ENCODE measurements at places on chromosomes 4 and X.

DNA sequence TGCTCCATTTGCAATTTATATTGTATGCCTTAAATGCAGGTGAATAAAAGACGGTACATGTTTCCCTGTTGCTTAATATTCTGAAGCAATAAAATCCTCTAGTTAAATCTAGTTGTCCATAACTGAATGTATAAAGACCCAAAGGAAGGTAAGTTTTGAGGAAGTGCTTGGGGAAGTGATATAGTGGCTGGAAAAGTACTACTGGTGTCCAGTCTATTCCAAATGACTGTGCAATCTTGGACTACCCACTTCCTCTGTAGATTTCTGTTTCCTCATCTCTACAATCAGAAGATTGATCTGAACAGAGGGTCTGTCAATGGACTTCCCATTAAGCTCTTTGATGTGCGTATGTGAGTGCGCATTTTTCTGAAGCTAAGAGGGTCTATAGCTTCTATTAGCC lies 17.0 kb downstream of the SNCA start:
- DNase-seq: no peak

- DNase-seq: peak; percentile 66
These were observed 110.6 kb downstream of the PHKA2 start for GRCh38 chrX:18873189-18873791.

- DNase-seq: no peak
These were observed 141.9 kb downstream of the THOC2 start for GRCh38 chrX:123590842-123591486.

DNA sequence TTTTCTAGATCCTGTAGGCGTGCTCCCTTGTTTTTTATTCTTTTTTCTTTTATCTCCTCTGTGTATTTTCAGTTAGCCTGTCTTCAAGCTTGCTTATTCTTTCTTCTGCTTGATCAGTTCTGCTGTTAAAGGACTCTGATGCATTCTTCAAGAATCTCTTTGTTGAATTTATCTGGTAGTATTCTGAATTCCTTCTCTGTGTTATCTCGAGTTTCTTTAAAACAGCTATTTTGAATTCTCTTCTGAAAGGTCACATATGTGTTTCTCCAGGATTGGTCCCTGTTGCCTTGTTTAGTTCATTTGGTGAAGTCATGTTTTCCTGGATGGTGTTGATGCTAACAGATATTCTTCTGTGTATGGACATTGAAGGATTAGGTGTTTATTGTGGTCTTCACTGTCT lies 15.3 kb downstream of the RAB33B start:
- no peak for DNase-seq

- DNase-seq: no peak
These were observed 9.2 kb upstream of the ANAPC4 start for GRCh38 chr4:25367877-25368276.

GRCh38 chr4:70709611-70710205 lies 12.1 kb upstream of the RUFY3 start:
- DNase-seq: no peak

DNA sequence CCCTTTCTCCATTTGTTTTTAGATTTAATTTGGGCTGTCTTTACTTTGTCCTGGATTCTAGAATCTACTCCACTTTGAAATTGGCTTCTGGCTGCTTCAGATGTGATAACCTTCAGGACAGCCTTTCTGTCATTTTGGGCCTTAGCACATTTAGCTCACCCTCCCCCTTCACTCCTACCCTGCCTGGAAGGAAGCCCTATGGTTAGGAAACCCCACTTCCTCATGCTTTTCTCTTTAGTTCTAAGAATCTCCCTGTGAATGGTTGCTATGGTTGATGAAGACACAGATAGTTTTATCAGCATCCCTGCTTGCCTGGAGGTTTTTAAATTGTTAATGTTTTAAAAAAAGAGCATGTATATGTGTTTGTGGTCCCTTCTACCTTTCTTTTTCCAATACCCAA lies 100.7 kb upstream of the PTPN13 start:
- peak; percentile 16 for DNase-seq

DNA sequence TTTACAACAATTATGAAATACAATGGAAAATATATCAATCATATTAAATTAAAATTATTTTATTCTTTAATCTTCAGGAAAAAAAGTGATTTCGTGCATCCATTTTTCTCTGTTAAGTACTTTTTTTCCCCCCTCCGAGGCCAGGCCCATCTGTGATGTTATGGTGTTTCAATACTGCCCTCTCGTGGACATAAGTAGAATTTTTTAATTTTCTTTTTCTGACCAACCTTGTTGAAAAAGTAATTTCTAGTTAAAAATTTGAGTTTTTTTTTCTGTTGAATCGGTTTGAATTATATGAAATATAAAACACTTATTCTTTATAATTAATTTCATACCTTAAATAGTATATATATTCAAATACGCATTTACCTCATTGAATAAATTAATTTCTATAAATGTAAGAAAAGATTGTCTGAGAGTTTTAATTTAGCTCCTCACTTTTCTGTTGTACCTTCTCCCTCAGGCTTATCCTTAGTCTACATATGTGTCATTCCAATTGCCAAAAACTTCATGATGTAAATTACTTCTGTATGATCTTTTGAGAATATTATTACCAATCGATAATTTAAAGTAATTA lies 175.8 kb upstream of the TECRL start:
- DNase-seq: no peak

GRCh38 chr4:36900446-36900987 lies 344.0 kb upstream of the NWD2 start:
- DNase-seq: no peak

GRCh38 chrX:12709047-12709446 lies 82.2 kb upstream of the PRPS2 start:
- DNase-seq: no peak

DNA sequence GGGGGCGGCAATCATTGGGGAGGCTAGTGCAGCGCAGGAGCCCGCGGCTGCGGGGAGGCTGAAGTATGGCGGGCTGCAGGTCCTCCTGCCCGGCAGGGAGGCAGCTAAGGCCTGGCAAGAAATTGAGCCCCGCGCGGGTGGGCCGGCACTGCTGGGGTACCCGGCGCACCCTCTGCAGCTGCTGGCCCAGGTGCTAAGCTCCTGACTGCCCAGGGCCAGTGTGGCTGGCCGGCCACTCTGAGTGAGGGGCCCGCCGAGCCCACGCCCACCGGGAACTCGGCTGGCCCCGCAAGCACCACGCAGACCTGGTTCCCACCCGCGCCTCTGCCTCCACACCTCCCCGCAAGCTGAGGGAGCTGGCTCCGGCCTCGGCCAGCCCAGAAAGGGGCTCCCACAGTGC lies 94.9 kb downstream of the SLC39A8 start:
- no peak for DNase-seq

- DNase-seq: no peak
These were observed 444 bp upstream of the ARHGAP6 start for GRCh38 chrX:11666164-11666563.

- DNase-seq: no peak
These were observed 23.6 kb downstream of the CHST7 start for GRCh38 chrX:46597208-46597607.

DNA sequence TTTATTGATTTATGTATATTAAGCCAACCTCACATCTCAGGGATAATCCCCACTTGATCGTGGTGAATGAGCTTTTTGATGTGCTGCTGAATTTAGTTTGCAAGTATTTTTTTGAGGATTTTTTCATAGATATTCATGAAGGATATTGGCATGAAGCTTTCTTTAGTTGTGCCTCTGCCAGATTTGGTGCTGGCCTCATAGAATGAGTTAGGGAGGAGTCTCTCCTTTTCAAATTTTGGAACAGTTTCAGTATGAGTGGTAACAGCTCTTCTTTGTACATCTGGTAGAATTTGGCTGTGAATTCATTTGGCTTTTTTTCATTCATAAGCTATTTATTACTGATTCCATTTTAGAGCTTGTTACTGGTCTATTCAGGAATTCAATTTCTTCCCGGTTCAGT lies 197.2 kb upstream of the NDST4 start:
- no peak for DNase-seq

- no peak for DNase-seq
These were observed 74.1 kb downstream of the ARSJ start for GRCh38 chr4:113905301-113905700.

GRCh38 chr4:181845617-181846016 lies 397.6 kb upstream of the TENM3 start:
- no peak for DNase-seq

DNA sequence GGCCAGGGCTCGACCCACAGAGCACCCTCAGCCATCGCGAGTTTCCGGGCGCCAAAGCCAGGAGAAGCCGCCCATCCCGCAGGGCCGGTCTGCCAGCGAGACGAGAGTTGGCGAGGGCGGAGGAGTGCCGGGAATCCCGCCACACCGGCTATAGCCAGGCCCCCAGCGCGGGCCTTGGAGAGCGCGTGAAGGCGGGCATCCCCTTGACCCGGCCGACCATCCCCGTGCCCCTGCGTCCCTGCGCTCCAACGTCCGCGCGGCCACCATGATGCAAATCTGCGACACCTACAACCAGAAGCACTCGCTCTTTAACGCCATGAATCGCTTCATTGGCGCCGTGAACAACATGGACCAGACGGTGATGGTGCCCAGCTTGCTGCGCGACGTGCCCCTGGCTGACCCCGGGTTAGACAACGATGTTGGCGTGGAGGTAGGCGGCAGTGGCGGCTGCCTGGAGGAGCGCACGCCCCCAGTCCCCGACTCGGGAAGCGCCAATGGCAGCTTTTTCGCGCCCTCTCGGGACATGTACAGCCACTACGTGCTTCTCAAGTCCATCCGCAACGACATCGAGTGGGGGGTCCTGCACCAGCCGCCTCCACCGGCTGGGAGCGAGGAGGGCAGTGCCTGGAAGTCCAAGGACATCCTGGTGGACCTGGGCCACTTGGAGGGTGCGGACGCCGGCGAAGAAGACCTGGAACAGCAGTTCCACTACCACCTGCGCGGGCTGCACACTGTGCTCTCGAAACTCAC lies 3.6 kb downstream of the MID1IP1 start:
- DNase-seq: peak; percentile 18

- no peak for DNase-seq
These were observed 222.4 kb downstream of the FBXO8 start for GRCh38 chr4:174061026-174061425.

GRCh38 chr4:96835991-96836390 lies 996.1 kb downstream of the PDHA2 start:
- DNase-seq: no peak

DNA sequence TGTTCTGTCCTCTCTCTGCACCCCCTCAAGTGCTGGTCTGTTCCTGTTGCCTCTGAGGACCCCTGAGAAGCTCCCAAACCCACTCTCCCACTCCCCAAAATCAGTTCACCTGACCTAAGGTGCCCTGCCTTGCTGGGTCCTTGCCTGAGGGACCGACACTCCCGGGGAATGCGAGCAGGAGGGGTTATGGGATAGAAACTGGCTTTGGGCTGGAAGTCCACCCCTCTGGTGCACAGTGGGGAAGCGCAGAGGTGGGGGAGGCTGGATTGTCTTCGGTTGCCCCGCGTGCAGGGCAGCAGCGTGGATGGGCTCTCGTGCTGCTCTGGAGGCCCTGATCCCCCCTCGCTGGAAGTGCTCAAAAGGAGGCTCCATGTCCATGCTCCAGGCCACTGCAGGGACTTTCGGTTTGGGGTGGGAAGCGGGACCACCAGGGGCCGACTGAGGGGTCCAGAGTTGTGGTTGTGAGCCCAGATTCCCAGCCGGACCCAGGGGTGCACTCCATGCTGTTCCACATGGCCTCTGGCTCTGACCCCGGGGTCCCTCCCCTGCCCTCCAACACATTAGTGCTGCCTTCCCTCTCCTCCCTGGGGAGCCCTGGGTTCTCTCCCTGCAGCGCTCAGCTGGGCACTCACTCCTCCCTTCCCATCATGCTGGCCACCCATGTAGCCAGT lies 7.6 kb downstream of the SORCS2 start:
- DNase-seq: no peak

DNA sequence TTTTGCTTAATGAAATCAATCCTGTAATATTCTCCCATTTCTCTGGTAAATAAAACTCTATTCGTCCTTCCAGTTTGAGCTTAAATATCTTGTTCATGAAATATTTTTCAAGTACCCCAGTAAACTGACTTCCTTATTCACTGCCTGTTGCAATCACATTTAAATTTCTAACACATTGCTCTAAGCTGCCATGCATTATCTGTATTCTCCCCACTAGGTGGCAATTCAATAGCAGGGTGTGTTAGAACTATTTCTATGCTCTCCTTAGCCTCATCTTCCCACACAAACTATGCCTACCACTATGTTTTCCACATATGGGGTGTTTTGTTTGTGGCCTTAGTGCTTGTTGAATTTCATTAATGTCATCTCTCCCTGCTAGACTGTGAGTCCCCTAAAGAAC lies 377.1 kb upstream of the HS3ST1 start:
- DNase-seq: no peak

DNA sequence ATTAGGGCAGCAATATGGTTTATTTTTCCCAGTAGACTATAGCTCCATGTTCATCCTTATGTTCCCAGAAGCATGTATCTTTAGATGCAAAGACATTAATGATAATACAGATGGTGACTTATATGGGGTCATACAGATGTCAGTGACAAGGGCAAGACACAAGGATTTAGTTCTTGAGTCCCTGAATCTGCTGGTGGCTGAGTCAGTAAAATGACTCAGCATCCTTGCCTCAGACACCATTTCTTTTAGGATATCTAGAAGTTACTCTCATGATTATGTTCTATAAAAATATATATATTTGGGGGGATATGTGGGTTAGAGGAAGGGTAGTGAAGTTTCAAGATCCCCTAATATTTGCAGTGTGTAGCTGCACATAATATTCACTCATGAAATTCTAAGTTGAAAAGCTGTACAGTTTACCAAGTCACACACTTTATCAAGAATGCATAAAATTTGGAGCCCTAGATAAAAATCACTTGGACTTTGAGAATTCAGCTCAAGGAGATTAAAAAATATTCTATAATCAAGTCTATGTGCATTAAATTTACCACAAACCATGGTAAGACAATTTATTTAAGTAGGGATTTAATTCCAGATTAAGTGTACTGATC lies 101.9 kb downstream of the LNX1 start:
- peak; percentile 55 for DNase-seq
